ENCODE measurements at places on chromosomes 11 and 22. TPM values are rescaled to one million over a fixed set of nuclear protein-coding genes. Genes with fewer than 3 reads are reported as not detected.

The SMC1B gene
- not detected for total RNA-seq

The RGL4 gene
- total RNA-seq: not detected

The OR8G1 gene
- 0.13 TPM for total RNA-seq

The C11orf86 gene
- total RNA-seq: 218 TPM

The UVRAG gene
- 64.4 TPM for total RNA-seq

The SYT12 gene
- total RNA-seq: not detected

The KIAA1671 gene
- 101 TPM for total RNA-seq

The SERHL2 gene
- total RNA-seq: 3.2 TPM
